SK-N-SH treated with all-trans-retinoic acid at 6 μM for 48 hours (cell line): ENCODE measurements at places on chromosomes 13 and 19.

- ATAC-seq, result peak; percentile 82
Observed at GRCh38 chr19:41821003-41821735, 23.3 kb downstream of the LYPD4 start.

- ATAC-seq, result no peak
Observed at GRCh38 chr19:51627491-51628138, 2.6 kb downstream of the SIGLEC5 start.

- peak; percentile 68; the same call in 2 of the 3 replicates for ATAC-seq
Observed at GRCh38 chr19:16654140-16654539, 5.8 kb downstream of the SMIM7 start.

DNA sequence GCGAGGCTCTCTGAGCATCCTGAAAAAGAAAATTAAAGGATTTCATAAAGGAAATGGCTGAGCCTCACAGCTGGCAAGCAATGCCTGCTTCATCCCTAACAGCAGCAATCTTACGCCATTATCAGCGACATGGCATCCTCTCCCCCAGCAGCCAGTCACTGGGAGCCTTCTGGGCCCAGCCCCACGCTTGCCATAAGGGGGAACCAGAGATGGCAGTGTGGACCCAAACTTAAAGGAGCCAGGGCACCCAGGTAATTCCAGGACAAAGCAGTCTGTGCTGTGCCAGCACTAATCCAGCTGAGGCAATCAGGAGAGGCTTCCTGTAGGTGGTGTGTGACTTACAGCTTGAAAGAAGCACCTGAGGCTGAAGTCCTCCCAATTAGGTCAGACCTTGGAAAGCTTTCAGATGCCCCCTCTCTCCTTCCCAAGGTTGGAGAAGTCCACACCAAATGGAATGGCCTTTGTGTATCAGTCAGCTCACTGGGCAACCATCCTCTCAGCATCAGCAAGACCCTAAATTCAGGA is 10.3 kb downstream of the VSTM2B start:
- no peak for ATAC-seq

- no peak for ATAC-seq
Observed at GRCh38 chr13:21675095-21675991, 4.5 kb downstream of the FGF9 start.

DNA sequence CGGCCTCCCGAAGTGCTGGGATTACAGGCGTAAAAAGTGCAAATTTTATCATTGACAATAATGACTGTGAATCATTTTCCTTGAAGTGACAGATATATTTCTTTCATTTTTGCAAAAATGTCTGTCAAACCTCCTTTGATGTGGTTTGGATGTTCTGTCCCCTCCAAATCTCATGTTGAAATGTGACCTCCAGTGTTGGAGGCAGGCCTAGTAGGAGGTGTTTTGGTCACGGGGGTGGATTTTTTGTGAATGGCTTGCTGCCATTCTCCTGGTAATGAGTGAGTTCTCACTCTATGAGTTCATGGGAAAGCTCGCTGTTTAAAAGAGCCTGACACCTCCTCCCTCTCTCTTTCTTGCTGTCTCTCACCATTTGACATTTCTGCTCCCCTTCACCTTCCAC is 5.5 kb upstream of the SLC1A6 start:
- ATAC-seq, result no peak

DNA sequence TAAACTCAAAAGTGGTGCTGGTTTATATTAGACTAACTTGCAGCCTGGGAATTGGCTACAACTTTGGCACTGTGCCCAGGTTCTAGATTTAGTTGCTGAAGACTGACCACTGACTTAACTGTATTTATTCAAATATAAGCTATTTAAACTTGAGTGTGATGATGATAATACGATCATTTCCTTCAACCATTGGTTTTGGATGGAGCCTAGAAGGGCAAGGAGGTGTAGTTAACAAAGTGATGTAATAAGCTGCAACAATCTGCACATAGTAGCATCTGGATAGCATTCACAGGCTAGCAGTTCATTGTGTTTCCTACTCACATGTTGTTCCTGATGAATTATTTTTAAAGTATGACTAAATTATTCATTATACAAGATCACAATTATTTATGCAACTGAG is 55.2 kb upstream of the DACH1 start:
- no peak for ATAC-seq

GRCh38 chr19:7815325-7815724 is 14.7 kb upstream of the EVI5L start:
- ATAC-seq, result no peak

- no peak for ATAC-seq
Observed at GRCh38 chr13:103884101-103884723, 818.0 kb upstream of the SLC10A2 start.

GRCh38 chr13:97945792-97946419 is 7.6 kb upstream of the IPO5 start:
- ATAC-seq, result no peak

DNA sequence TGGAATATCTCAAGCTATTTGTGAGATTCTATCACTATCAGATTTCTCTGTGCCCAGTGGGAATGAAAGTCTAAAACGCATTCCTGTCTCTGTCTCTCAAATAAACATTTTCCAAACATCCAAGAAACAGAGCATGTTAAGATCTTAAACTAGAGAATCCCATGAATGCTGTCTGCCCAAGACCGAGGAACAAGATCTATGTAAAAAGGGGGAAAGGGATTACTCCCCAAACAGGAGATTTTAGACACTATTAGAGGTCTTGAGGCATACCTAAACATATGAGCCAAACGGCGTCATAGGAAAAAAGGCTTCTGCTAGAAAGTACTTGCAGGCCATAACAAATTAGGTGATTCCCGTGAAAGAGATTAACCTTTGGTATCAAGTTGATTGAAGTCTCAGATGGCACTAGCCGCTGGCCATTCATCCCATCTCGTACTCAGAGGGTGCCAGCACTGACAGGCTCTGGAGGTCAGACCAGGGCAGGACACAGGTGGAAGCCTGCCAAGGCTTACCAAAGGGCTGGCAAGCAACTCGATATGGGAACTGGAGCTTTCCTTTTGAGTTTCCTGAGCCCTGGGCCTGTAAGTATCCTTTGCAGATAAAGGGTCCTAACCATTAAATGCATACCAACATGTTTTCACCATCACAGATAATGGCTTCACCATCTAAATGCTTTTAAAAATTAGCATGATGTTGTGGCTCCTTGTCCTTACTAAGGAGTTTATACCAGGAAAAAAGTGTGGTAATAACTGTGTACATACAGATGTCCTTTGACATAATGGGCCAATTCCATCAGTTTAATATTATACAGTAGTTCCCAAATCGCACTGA is 225.2 kb downstream of the FOXO1 start:
- peak; percentile 74 for ATAC-seq

- no peak for ATAC-seq
Observed at GRCh38 chr13:50598338-50598737, 245.2 kb downstream of the DLEU7 start.

GRCh38 chr19:6772866-6773322 is 386 bp downstream of the VAV1 start:
- no peak; the same call in 2 of the 3 replicates for ATAC-seq

DNA sequence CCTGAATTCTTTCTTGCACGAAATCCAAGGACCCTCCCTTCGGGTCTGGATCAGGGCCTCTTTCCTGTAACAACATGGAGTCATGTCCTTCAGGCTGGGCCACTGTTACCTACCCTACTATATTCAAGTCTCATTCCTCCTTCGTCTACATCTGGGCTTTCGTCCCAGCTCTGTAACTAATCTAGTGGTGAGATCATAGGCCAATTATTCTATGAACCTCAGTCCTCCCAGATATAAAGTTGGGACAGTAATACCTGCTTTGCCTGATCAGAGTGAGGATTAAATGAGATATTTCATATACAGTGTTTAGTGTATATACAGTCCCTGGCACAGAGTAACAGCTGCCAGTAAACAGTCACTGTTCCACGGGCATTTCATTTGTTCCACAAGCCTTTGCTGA is 48.3 kb upstream of the ATP12A start:
- ATAC-seq, result no peak

- ATAC-seq, result no peak; the same call in 2 of the 3 replicates
Observed at GRCh38 chr19:6588508-6589345, 2.2 kb downstream of the CD70 start.

DNA sequence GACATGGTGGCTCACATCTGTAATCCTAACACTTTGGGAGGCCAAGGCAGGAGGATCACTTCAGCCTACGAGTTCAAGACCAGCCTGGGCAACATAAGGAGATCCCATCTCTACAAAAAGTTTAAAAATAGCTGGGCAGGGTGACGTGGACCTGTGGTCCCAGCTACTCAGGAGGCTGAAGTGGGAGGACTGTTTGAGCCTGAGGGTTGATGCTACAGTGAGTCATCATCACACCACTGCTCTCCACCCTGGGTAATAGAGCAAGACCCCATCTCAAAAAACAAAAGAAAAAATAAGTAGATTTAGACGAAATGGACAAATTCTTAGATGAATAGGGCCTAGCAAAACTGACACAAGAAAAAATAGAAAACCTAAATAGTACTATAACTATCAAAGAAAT is 10.4 kb upstream of the GNG8 start:
- no peak for ATAC-seq
